ENCODE measurements at places on chromosomes 7 and 10.

GRCh38 chr7:42915356-42915755, 3.5 kb upstream of the C7orf25 start:
- DNase-seq: no peak

- DNase-seq: no peak
These were observed 196.4 kb downstream of the ZNF716 start for GRCh38 chr7:57646219-57646900.

DNA sequence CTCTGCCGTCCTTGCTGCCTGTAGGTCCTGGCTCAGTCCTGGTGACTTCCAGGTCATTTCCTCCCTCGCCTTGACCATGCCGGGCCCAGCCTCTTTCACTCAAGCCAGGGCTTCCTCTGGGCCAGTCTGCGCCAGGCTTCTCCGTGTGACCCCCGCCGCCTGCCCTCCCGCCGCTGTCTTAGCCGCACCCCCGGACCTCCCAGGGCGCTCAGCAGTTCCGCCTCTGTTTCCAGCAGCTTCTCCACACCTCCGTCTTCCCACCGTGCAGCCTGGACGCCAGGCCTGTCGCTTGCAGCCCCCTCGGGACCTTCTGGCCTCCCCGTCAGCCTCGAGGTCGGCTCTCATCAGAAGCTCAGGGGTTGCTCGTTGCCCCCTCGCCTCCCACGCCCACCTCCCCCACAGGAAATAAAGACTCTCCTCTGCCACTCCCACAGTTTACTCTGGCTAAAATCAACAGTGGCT, 123.0 kb upstream of the FZD8 start:
- no peak for DNase-seq

- DNase-seq: no peak
These were observed 228.9 kb downstream of the ARHGAP21 start for GRCh38 chr10:24494777-24495176.

GRCh38 chr7:47449810-47450590, 131.9 kb downstream of the TNS3 start:
- no peak for DNase-seq

- DNase-seq: no peak
These were observed 71.7 kb downstream of the HYCC1 start for GRCh38 chr7:22942191-22942590.

DNA sequence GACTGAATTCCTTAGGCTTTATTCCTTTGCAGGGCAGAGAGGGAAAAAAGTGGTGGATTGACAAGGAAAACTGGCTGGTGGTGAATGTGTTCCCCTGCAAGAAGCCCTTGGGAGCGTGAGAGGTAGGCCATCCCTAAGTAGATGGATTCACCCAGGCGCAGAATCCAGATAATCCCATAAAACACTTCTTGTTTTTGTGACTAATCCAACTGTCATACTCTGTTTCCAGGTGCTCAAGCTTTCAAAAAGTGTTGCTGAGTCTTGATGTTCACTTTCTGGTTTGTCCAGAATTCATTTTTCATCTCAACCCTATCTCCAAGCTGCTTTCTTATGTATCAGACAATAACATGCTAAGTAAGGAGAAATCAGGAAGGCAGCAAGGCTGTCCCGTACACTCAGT, 250.8 kb upstream of the HABP2 start:
- no peak for DNase-seq

DNA sequence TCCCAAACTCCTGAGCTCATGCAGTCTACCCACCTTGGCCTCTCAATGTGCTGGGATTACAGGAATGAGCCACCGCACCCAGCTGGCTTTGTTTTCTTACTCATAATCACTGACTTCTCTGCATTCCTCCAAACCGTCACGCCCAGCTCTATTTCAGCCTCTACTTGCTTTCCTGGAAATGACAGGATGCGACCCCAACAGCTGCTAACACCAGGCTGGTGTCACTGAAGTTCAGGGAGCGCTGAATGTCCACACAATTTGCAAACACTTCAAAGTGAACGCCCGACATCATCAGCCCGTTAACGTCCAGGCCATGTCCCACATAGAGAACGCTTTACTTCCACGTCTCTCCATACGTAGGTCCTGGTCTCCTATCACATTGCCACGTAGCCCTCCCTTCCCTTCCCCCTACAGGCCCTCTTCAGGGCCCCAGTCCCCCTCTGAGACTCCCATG, 12.8 kb upstream of the PROSER2 start:
- DNase-seq: no peak

DNA sequence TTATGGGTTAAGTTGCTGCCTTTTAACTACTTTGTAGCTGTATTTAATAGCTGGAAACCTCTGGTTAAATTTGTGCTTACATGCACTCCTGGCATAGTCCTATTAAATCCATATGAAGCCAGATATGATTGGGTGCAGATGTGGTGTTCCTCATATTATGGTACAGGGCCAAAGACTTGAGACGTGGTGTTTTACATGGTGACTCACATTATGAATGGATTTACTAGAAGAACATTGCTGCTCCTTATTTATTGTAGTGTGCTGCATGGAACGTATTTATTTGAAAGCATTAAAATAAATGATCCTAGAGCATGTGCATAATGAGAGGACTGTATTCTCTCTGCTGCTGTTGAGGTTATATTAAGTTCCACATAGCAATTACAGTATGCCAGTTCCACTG, 224.1 kb downstream of the SLC25A13 start:
- DNase-seq: no peak

Data from activated CD4-positive, alpha-beta T cell treated with anti-CD3 and anti-CD28 coated beads for 1 hour (primary cell).